AG09309 (cell line): ENCODE measurements at places on chromosomes 7 and 10.

GRCh38 chr7:138752518-138753149 is 45.2 kb upstream of the TMEM213 start:
- no peak for DNase-seq

GRCh38 chr10:11697718-11698527 is 44.3 kb upstream of the ECHDC3 start:
- DNase-seq, result no peak

GRCh38 chr7:88628363-88629085 is 131.0 kb upstream of the ZNF804B start:
- DNase-seq, result no peak

DNA sequence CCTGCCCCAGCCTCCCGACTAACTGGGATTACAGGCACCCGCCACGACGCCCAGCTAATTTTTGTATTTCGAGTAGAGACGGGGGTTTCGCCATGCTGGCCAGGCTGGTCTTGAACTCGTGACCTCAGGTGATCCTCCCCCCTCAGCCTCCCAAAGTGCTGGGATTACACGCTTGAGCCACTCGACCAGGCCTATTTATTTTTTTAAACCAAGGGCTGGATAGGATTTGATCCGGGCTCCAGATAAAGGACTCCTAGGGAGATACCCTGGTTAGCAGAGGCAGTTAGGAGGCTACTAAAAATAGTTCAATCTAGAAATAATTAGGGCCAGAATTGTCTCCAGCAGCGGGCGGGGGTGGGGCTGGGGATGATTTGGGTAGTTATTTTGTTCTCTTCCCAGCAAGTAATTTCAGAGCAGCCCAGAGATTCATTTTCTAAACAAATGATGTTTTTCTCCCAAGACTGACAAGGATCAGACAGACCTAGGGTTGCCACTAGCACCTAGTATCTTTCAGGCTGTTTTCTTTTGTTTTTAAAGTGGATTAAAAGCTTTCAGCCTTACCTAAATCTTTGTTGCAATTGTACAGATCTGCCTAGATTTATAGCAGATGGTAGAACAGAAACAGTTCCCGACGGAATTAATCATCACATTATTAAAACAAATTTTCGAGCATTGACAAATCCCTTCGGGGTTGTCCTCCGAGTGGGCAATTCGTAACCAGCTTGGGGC is 859 bp upstream of the SMC3 start:
- DNase-seq, result no peak

DNA sequence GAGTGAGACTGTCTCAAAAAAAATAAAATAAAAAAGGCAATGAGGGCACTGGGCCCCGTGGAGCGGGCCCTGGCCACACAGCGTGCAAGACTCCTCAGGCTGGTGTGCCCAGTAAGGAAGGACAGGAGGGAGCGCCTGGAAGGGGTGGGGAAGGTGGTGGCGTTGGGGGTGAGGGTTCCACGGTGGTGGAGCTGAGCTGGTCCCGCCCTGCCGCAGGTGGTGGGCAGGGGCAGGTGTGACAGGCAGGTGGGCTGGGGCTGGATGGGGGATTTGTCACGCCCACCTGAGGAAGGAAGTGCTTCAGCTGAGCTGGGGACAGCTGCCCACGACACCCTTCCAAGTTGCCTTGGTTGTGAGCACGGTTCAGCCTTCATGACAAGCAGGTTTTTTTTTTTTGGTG is 760 bp upstream of the PRAP1 start:
- DNase-seq, result no peak

DNA sequence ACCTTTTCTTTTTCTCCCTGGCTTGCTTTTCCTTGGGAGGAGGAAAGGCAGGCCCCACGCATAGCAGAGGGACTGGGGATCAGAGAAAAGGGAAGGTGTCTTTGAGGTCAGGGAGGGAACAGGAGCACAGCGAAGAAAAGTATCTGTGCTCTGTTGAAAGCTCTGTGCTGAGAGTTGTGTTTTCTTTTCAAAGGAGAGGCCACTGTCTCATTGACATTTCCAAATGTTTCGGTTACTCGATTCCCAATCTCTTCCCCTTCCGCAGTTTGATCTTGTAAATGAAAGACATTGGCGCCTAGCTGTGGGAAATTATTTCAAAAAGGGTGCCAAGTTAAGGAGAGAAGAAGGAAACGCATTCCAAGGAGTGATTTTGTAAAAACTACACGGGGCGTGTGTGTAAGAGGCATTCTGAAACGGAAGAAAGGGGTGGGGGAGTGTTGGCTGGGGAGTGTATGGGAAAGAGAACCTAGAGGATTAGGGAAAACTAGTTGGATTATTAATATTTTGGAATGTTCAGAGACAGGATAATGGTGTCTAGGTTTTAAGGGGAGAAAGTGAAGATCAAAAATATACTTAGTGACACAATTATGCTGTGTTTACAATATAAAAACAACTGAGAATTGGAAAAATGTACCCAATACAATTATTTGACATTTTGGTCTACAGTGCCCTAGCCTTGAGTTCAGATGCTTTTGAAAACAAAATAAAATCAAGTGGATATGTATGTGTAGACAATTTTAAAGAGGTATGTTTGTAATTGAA is 708 bp downstream of the KLHDC10 start:
- no peak for DNase-seq

- no peak for DNase-seq
Observed at GRCh38 chr10:73954737-73955136, 43.2 kb upstream of the VCL start.

DNA sequence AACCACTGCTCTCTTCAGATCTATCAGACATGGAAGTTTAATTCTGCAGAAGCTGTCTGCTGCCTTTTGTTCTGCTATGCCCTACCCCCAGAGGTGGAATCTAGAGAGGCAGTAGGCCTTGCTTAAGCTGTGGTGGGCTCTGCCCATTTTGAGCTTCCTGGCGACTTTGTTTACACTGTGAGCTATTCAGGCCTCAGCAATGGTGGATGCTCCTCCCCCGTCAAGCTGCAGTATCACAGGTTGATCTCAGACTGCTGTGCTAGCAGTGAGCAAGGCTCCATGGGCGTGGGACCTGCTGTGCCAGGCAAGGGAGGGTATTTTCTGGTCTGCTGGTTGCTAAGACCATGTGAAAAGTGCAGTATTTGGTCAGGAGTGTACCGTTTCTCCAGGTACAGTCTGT is 45.1 kb upstream of the CDK14 start:
- no peak for DNase-seq

DNA sequence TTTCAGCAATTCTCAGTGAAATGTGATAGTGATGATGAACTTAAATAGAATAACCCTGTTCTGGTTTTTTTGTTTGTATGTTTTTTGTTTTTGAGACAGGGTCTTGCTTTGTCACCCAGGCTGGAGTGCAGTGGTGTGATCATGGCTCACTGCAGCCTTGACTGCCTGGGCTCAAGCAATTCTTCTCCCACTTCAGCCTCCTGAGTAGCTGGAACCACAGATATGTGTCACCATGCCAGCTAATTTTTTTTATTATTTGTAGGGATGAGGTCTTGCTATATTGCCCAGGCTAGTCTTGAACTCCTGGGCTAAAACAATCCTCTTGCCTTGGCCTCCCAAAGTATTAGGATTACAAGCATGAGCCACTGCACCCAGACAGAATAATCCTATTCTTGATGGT is 14.3 kb upstream of the COL17A1 start:
- no peak for DNase-seq

DNA sequence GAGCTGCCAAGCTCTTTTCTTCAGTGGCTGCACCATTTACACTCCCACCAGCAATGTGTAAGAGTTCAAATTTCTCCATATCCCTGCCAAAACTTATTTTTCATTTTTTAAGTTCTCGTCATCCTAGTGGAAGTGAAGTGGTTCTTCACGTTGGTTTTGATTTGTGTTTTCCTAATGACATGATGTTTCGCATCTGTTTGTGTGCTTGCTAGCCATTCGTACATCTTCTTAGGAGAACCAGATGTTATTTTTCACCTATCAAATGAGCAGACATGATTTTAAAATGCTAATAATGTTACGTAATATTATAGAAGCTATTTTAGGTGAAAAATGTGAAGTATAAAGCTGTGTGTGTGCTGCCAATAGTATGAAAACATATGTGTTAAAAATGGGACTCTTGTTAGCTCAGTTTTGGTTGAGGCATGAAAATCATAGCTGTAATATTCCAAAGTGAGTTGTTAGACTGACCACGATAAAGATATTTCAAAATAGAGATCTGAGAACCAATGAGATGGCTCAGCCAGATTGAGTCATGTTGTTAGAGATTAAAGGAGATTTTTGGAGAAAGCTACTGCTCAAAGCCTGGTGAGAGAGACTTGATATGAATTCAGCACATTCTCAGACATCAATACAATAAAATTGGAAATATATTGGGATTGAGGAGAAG is 25.9 kb upstream of the GALNT11 start:
- peak; percentile 13 for DNase-seq

DNA sequence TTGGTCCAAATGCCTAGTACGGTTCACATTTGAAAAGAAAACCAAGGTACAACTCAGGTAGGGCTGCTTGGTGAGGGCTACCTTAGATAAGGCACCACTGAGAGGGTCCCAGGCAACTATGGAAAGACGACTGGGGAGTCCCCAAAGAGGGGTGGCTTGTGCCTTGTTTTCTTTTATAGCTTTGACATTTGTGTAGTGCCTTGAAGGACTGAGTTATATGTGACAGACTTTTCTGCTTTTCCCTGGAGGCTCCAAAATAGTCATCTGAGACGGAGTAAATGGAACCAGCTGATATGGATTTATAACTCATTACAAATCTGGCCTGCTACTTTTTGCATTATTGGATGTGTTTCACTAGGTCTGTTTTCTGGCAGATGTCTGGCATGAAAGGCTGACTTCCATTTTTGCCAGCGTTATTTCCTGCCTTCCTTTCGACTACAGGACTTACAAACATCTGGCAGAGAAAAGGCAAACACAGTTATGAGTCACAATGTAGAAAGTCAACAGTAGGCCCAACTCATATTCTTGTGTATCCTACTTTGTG is 88.2 kb upstream of the IMMP2L start:
- no peak for DNase-seq

GRCh38 chr7:116170180-116170579 is 40.2 kb upstream of the TES start:
- no peak for DNase-seq

DNA sequence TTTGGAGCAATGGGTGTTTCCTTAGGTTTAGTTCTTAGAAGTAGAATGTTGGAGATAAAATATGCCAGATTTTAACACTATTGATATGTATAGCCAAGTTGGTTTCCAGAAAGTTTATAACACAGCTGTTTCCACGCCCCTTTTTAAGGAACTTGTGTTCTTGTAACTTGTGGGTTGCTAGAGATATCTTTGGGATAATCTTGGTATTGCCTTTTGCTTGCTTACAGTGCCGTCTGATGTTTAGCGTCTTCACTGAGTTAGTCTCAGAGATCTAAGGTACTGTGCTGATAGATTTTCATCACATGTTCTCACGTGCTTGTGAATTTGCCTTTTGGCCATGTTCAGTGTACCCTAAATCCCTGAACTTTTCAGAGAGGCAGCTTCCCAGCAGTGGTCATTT is 12.4 kb downstream of the TMEM248 start:
- no peak for DNase-seq

DNA sequence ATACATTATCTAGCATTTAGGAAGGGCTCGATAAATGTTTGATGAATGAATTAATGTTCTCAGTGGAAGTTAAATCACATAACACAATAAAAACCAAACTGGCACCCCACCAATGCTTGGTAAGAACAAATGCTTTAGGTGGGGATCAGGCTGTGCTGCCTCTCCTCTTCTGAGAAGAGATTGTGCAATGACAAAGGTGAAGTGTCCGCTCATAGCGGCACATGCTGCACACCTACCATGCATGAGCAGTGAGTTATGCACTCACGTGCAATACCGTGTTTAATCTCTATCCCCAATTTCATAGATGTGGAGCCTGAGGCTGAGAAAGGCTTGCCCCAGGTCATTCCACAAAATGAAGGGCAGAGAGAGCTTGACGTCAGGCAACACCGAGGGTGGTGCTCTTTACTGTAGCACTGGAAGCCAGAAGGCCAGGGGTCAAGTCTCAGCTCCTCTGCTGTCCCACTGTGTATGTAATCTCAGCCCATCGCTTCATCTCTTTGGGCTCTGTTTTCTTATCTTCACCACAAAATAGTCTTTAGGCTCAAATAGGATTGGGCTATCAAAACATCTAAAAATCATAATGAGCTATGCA is 72.9 kb upstream of the EFCAB10 start:
- DNase-seq, result no peak

DNA sequence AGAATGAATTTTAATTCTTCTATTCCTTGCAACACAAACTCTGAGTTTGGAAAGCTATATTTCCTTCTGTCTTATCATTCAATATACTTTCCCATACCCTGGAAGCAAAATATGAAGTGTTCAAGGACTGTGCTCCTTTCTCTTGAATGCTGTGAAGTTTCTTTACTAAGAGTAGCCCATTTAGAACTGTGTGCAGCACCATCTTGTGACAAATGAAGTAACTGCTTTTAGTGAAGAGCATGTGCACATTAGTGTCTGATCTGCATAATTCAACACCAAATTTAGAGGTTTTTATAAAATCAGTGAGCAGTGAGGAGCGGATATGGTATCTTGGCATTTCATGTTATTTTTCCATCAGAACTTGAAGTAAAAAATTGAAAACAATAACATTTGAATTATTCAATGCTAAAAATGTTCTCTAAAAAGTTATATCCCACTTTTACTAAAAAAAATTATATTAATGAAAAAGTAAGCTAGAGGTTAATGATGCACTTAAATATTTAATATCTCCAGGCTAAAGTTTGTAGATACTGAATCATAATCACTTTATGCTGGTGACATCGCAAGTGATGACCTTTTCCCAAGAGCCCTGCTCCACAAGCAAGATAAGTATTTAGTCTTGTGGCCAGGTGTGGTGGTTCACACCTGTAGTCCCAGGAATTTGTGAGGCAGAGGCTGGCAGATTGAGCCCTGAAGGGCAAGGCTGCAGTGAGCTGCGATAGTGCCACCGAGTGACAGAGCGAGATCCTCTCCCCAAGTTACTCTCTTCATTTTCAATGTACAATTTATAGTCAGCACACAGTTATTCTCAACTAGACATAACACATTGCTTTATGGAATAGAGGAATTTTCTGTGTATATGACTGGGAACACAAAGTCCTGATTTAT is 108.8 kb upstream of the PCLO start:
- DNase-seq, result no peak

- DNase-seq, result no peak
Observed at GRCh38 chr10:25989951-25990350, 55.9 kb downstream of the MYO3A start.

GRCh38 chr10:61138708-61139591 is 195.0 kb upstream of the RHOBTB1 start:
- DNase-seq, result no peak

DNA sequence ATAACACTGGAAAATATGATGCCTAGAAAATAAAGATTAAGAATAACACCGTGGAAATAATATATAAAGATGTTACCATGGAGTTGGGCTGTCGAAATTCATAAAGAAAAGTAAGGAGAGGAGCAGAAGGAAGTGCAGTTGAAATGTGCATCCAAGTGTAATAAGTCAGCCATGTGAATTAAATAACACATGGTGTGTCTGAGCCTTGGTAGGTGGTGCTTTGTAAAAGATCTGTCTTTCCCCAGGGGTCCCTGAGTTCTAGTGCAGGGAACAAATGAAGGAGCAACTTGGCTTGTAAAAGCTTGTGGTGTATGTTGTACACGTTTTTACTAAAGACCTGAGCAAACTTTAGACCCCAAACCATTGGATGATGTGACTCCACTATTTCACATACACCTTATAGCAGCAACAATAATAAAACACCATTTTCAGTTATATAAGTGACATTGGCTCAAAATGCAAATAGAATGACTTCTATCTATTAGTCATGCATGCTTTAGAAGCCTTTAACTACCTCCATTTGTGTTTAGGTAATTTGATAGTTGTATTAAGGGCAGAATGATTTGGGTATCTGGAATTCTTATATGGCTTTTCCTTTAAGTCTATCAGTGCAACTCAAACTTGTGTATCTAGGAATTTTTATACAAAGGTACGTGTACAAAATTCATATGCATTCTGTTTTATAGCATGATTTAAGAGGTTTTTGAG is 11.3 kb downstream of the STARD3NL start:
- DNase-seq, result no peak
